ENCODE measurements at places on chromosomes 4 and X.

DNA sequence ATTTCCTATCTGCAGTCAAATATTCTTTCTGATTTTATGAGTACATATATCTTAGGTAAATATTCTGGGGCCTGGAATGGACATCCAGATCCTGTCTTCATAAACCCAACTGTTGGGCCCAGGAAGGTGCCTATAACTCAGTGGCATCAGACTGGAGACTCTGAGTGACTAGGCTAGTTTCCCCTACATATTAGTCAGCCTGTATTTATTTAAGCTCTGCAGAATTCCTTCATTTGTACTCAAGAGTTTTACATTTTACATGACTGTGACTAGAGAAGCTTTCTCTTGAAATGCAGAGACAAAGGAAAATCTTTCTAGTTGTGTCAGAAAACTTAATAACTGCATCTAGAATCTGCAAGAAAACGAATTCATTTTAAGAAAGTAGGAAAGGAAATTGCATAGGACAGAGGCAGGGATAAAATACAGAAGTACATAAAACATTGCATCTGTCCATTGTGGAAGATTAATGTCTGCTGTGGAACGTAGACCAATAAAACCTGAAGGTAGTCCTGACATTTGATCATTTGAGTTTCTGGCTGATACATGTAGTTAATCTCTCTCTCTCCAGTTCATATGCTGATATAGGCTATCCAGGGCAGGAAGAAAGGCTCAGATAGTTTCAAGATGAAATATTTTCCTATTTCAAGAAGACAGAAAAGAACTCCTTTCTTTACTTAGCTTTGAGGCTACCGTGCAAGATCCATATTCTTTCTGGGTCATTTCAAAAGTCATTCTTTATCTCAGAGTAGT, 78.2 kb downstream of the OPHN1 start:
- DNase-seq, result no peak

GRCh38 chr4:182174979-182175378, 68.2 kb upstream of the TENM3 start:
- no peak for DNase-seq

DNA sequence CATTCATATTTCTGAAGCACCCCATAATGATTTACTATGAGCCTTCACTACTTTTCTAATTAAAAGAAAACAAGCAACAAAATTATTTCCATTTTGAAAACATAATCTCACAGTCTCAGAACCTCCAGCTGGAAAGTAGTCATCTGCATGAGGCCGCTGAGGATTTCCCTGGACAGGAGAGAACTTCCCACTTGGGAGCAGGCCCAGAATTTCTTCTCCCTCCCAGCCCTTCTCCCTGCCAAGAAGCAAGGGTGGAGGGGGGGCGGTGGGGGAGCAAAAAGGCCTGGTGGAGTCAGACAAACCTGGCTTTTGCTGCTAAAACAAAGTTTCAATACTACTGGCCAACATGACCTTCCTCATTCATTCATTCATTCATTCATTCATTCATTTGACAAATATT, 167.3 kb downstream of the PJA1 start:
- DNase-seq, result no peak

DNA sequence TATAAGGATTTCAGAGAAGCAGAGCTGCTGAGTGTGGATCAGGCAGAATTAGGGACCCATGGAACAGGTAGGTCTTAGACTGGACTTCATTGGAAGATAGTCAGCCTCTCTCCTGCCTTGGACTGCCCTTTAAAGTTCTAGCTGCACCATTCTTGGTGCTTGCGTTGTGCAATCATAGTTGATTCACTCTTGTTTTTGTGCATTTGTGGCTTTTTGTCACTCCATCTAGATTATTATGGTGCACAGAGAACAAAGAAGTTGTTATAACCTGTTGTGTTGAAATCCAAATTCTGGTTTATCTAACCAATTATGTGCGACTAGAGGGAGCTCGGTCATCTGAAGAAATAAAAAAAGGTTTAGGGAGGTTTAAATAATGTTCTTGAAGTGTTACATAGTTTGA, 59.3 kb downstream of the JADE1 start:
- DNase-seq, result no peak

DNA sequence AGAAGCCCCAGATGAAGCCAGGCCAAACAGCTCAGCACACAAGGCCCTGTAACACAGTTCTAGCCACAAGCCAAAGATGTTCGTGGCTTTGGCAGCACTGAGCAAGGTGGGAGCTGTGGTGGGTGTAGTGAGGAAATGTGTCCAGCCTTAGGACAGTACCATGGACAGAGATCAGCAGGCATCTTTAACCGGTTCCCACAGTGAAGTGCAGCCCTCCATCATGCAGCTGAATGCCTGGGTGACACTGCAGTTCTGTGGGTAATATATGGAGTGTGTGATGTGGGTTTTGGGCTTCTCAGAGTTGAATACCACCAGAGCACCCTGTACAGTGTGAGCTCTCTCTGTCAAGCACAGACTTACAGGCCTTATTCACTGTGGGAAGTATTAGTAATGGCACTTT, 6.0 kb upstream of the NEXMIF start:
- no peak for DNase-seq

DNA sequence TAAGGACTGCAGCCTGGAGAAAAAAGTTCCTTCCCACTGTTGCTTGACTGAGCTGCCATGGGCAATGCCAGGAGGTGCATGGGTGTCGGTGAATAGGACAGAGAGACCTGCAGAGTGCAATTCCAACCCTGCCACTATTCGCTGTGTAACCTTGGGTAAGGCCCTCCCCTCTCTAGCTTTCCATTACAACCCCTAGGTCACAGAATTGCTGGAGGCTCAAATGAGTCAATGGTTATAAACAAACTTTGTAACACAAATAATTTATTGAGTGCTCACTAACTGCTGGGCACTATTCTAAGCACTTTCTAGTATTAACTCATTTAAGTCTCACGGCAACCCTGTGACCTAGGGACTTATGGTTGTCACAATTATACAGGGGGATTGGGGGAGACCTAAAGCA, 37.8 kb downstream of the PJA1 start:
- no peak for DNase-seq

- DNase-seq, result no peak
Observed at GRCh38 chr4:107877361-107877760, 52.6 kb downstream of the SGMS2 start.

GRCh38 chrX:10167573-10167972, 10.8 kb downstream of the CLCN4 start:
- DNase-seq, result no peak

DNA sequence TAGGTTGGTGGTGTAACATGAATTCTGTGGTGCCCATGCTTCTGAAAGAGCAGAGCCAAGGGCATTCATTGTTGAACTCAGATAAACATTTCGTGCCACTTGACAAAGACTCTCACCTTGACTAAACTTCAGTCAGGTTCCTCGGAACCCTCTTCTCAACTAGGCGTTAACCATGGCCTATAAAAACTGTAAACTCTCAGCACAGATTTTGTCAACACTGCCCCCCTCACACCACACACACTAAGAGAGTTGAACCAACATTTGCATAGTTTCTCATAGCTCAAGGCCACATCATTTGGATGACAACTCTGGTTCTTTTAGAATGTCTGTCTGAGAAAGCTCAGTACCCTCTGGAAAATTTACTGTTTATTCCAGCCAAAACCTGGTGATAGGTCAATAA, 28.1 kb downstream of the CASP6 start:
- no peak for DNase-seq

DNA sequence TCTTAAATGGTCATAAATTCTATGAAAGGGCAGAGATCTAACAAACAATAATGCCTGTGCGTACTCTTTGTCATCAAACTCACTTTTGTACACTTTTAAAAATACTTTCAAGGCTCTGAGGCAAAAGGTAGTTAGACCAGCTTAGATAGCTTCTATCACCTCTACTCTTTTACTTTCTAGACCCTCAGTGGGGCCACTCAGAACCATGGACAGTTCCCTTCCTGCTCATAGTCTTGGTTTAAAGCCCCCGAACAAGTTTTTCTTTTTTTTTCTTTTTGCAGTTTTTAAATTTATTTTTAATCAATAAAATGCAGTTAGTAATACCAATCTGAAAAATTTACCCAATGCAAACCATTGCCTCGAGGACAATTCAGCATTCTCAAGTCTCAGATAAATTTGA, 460.5 kb upstream of the CNKSR2 start:
- no peak for DNase-seq

DNA sequence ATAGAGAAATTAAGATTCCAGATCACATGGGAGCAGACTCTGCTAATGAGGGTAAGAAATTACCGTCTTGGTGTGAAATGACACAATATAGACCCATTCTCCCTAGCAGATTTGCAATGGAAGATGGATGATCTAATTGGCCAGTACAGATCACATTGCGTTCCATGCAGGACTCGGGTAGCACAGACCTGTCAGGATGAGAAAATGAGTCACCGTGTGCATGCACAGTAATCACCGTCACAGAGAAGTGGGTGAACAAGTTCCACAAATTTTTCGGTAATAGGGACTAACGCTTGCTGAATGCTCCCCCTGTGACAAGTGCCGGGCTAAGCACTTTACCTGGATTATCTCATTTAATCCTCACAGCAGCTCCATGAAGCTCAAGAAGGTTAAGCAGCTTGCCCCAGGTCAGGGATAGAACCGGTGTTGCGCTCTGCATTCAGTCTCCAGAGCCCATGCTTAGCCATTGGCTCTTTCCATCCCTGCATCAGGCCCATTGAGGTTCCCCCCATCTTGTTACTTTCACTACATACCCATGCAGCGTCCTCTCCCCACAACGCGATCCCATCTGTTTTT, 375.6 kb downstream of the FBXW7 start:
- DNase-seq, result no peak

DNA sequence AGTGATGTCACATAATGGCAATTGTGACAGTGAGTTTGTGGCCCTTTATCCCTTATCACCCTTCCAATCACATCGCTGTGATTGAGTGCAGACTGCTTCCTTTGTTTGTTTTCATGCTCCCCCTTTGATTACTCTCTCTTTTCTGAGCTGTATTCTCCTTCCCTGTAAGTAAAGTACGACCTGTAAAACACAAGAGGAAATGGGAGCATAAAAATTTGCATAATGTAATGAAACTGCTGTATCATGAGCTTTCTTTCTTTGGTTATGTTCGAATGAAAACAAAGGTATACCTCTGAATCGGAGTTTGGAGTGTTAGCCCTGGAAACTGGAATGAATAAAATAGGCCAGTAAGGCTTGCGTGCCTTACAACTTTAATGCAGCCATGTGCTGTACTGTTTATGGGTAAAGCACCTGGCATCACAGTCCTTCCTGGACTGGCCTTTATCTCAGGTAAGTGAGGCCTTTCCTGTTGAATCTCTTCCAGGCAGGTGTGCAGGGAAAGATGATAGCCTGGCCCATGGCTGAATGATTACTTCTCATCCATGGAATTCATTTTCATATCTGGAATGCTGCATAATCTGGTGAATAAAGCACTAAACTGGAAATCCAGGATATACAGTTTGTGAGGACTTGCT, 26.6 kb upstream of the HS3ST1 start:
- no peak for DNase-seq

- no peak for DNase-seq
Observed at GRCh38 chrX:46465203-46465602, 80.0 kb downstream of the ZNF674 start.

GRCh38 chrX:35868501-35868900, 51.0 kb upstream of the CFAP47 start:
- DNase-seq, result no peak

- DNase-seq, result no peak
Observed at GRCh38 chr4:154961263-154961662, 180.2 kb downstream of the RBM46 start.

- DNase-seq, result no peak
Observed at GRCh38 chrX:118677318-118677717, 50.1 kb upstream of the IL13RA1 start.

GRCh38 chr4:137541876-137542646, 9.8 kb upstream of the PCDH18 start:
- DNase-seq, result no peak

DNA sequence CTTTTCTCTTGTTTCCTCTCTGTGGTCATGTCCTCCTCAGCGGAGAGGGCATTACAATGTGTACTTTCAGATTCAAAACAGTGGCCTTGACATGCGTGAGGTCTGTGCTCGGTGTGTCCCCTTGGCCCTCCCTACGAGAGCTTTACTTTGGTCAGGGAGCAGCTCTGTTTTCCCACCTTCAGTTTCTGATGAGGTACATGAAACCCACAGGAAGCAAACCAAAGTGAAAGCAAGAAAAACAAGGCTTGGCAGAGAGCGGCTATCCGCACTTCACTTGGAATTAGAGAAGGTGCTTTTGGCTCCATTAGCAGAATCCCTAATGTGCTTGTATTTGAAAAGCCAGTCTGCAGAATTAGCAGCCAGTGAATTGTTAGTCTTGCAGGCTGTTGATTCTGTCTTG, 19.5 kb upstream of the BOD1L1 start:
- no peak for DNase-seq

- no peak for DNase-seq
Observed at GRCh38 chr4:54780149-54780495, 122.4 kb downstream of the KIT start.

DNA sequence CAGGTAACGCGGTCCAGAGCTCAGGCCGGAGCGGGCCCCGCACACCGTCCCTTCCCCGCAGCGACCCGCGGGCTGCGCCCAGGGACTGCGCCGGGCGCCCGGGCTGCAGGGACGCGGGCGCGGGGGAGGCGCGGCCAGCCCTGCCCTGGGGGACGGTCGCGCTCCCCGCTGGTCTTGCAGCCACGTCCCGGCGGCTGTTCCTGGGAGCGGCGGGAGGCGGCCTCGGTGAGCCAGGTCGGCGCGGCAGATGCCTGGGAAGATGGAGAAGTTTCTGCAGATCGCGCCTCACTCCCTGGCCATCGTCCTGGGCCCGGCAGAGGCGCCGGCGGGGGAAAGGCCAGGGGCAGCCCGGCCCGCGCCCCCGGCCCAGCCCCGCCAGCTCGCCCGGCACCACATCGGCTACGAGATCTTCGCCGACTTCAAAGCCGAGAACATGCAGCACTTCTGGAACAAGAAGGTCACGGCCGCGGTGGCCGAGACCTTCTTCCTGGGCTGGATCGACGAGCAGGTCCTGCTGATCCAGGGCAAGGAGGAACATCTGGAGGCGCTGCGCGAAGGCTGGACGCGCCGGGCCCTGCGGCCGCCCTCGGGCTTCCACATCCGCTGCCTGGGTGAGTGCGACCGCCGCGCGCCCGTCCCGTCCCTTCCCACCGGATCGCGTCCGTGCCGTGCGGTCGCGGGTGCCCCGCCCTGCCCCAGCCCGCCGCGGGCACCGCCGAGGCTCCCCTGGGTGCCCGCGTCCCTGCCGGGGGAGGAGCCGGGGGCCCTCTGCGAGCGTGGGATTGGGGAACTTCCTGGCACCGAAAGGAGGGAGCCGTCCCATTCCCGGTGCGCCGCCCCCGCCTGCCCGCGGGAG, 107.4 kb upstream of the STOX2 start:
- peak; percentile 20 for DNase-seq

GRCh38 chr4:98556451-98556850, 102.0 kb downstream of the TSPAN5 start:
- no peak for DNase-seq
